Spinal cord (tissue), 10 donors: ENCODE measurements at places on chromosomes 7 and 10. TPM values are rescaled to one million over a fixed set of nuclear protein-coding genes. Genes with fewer than 3 reads are reported as not detected.

Gene TDRD1
- total RNA-seq: 1.9 TPM

Gene SBDS
- total RNA-seq: 124 TPM

Gene AKR1D1
- total RNA-seq: not detected

Gene ADAM12
- 81.5 TPM for total RNA-seq

Gene TMEM213
- not detected for total RNA-seq

Gene GNAI1
- total RNA-seq: 66.3 TPM

Gene SLC26A4
- 1.3 TPM for total RNA-seq

Gene PRTFDC1
- total RNA-seq: 32.0 TPM

Gene MMRN2
- 14.9 TPM for total RNA-seq

Gene ARHGAP21
- 159 TPM for total RNA-seq

Gene PDGFA
- total RNA-seq: 25.5 TPM
